ENCODE measurements at places on chromosomes 3 and 15. TPM values are rescaled to one million over a fixed set of nuclear protein-coding genes. Genes with fewer than 3 reads are reported as not detected.

The GOLGA8M gene
- total RNA-seq: not detected

The SCG3 gene
- not detected for total RNA-seq

The LTK gene
- not detected for total RNA-seq

The RBP2 gene
- total RNA-seq: not detected

The GOLGA6B gene
- not detected for total RNA-seq

The ATP1B3 gene
- total RNA-seq: 141 TPM

Data from M059J (cell line).